SK-N-SH (cell line): ENCODE measurements at places on chromosomes 4 and X. TPM values are rescaled to one million over a fixed set of nuclear protein-coding genes. Genes with fewer than 3 reads are reported as not detected.

Gene LEF1
- 0.36 and 0.89 TPM in 2 replicates for polyA plus RNA-seq

DNA sequence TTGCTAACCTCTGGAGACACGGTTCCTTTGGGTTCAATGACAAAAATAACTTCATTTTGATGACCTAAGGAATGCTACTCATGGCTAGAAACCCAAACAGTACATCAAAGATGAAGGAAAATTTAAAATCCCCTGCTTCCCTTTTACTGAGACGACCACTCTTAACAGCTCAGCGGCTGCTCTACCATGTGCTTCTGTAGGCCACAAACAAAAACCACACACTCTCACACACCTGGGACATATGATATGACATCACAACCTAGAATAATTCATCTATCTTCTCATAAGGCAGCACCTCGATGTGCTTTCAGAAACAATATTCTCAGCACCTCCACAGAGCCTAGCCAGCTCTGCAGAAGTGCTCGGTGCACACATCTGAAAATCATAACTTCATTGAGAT lies 34.7 kb downstream of the ABLIM2 start:
- DNase-seq: no peak

DNA sequence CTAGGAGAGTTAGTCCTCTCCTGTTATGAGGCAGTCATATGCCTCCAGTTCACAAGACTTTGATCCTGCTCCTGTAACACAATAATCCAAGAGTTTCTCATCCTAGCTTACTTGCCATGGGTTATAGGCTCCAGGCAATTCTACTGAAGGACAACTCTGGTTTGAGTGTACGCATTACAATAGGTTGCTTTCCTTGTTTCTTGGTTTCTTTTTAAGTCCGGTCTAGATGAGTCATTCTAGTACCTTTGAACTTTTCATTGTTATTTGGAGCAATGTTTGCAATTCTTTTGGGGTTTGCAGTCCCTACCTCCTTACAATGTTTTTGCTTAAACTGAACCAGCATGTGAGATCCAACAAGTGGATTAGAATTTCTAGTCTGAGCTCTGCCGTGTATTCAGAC lies 109.1 kb downstream of the ANAPC4 start:
- no peak for DNase-seq

DNA sequence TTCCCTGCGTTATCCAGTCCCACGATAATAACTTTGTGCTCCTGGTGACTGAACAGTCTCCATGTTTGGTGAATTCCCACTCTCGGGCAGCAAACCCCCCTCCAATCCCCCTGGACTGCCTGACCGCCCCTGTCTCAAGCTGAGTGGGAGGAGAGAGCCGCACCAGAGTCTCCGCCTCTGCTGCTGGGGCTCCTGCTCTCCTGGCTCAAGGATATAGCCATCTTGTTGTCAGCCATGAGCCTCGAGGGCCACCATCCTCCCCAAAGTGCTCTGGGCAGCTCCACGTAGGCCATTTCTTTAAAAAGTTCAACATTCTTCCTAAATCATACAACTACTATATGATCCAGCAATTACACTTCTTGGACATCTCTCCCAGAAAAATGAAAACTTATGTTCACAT lies 49.3 kb upstream of the PGRMC1 start:
- DNase-seq: no peak

- no peak for DNase-seq
Observed at GRCh38 chr4:152422817-152423320, 113.0 kb downstream of the FBXW7 start.
